ENCODE measurements at places on chromosomes 6 and 20. TPM values are rescaled to one million over a fixed set of nuclear protein-coding genes. Genes with fewer than 3 reads are reported as not detected.

TFAP2C gene
- total RNA-seq = 88.0 TPM

DNA sequence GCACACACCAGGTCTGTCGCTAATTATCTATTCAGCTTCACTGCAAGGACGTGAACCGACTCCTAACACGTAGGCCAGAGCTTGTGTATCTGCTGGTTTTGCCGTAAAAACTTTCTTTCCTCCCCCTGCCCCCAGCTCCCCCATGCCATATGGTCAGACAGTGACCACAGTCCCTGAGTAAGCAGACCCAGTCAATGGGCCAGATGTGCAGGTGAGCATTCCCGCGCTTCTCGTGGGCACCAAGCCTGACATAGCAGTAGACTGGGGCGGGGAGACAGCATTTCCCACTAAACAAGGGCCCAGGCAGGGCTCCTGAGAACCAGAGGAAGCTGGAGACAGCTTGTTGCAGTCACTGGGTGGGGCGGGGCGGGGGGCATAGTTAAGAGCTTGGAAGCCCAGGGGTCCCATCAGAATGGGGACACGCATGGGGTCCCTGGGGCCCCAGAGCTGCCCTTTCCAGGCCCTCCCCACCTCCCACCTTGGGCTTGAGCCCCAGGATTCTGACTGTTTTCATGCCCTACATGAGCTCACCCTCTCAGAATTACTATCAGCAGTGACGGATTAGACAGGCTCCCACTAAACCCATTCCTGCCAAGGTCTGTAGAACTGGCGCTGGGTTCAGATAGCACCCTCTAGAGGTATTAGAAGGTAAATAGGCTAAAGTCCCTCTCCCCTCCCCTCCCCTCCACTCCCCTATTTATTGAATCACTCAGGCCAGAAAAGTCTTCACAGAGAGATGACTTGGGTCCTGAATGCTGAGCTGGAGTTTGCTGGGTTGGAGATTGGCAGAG, 51.8 kb downstream of the CDH26 start:
- DNase-seq = no peak

- DNase-seq = no peak
Observed at GRCh38 chr6:142297996-142298753, 3.6 kb upstream of the ADGRG6 start.

- DNase-seq = no peak
Observed at GRCh38 chr6:109772883-109773431, 81.9 kb downstream of the FIG4 start.

DNA sequence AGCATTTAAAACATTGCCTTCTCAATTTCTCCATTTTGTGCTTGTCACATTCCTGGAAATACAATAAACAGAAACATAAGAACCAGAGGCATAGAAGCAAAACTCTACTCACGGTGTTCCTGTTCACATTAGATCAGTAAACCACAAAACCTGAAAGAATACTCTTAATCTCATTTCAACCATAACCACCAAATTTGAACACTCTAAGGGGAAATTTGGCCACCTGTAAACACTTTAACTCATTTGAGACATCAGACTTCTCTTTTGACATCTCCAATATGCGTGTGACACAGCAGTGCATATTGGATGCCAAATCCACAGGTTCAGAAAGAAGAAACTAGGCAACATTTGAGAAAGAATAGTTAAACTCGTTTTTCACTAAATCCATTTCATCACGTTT, 153.8 kb upstream of the IRAK1BP1 start:
- DNase-seq = no peak

DNA sequence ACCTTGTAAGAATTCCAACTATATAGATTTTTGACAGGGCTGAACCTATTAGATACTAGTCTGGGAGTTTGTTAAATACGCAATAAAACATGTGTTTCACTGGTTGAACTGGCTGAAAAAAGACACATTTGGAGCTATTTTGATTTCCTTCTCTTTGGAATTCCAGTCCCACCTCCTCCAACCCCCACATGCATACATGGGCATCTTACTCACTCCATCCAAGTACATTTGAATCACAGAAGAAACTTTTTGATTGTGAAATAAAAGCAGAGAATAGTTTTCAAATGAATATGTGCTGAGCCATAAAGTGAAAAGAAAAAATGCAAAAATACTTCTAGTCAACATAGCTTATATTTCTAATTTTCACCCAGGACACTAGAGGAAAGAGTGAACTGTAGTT, 33.9 kb upstream of the STXBP5 start:
- no peak for DNase-seq

DNA sequence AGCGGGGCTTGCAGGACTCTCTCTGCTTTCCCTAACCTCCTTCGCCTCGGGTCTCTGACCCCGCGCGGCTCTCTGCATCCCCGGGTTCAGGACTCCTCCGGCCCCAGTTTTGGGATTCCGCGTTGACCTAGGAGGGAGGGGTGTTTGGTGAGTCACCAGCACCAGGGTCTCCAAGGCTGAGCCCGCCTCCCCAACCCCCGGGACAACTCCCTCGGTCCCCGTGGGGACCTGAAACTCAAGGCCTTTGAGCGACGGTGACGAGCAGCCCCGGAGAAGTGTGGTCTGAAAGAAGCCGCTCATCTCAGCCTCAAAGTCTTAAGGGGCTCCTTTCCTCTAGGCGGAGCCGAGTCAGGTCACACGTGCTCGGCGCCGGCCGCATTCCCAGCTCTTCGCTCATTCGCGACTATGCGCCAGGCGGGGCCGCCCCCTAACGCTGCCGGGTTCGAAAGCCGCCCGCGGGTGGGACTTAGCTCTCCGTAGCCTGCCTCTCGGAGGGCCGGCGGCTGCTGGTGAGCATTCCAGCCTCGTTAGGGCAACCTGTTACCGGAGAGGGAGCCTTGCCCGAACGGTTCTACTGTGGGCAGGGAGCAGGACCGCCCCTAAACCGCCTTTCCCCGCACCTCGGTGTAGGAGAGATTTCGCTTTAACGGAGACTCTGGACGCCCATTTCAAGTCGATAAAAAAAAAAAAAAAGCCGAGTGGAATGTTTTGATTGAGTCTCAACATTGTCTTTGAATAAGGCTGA, 3.0 kb upstream of the PRDM13 start:
- no peak for DNase-seq

GRCh38 chr6:14673201-14673600, 555.6 kb downstream of the CD83 start:
- DNase-seq = no peak
